ENCODE measurements at places on chromosomes 3 and 15.

GRCh38 chr15:88727439-88727838, 75.8 kb upstream of the ACAN start:
- no peak for DNase-seq

GRCh38 chr15:64635499-64636495, 139.6 kb downstream of the RBPMS2 start:
- no peak for DNase-seq

GRCh38 chr3:42865256-42865655, 10.4 kb downstream of the CYP8B1 start:
- DNase-seq = no peak

- DNase-seq = no peak
These were observed 89.7 kb upstream of the SLC4A7 start for GRCh38 chr3:27573780-27574437.

DNA sequence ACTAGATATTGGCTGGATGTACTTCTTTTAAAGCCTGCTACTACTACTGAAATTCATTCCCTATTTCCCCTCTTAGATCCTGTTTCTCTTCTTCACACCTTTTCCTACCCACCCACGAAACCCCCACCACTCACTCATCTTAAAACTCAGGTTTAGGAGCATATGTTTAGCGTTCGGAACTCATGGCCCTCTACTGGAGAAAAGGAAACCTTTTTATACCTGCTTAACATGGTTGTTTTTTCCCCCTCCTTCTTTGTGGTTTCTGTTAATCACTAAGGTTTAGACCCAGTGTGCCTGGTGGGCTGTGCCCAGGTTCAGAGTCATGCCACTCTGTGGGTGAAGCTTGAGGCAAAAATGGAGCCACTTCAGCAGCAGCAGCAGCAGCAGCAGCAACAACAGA, 2.6 kb downstream of the ARID3B start:
- DNase-seq = no peak

DNA sequence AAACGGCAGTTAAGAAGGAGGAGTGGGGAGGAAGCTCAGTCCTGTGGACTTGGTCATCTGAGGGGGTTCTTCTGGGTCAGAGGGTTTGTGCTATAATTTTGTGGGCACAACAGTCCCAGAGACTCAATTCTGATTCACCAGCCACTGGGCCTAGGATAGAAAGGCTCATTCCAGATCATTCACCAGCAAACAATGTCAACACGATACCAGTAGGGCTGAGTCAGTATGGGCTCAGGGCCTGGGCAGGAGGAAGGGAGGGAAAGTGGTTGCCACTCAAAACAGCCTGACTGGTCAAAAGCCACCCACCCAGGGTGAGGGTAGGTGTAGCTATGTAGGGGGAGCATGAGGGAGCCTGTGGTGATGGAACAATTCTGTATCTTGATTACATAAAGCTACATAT, 86.9 kb upstream of the MEX3B start:
- no peak for DNase-seq

GRCh38 chr3:160125258-160125657, 100.0 kb upstream of the C3orf80 start:
- DNase-seq = no peak

- DNase-seq = no peak
These were observed 59.8 kb downstream of the TP53BP1 start for GRCh38 chr15:43433165-43433564.

- DNase-seq = no peak
These were observed 111.2 kb upstream of the SLC25A36 start for GRCh38 chr3:140830391-140830790.

- no peak for DNase-seq
These were observed 145.4 kb upstream of the TLE3 start for GRCh38 chr15:70242951-70243685.

DNA sequence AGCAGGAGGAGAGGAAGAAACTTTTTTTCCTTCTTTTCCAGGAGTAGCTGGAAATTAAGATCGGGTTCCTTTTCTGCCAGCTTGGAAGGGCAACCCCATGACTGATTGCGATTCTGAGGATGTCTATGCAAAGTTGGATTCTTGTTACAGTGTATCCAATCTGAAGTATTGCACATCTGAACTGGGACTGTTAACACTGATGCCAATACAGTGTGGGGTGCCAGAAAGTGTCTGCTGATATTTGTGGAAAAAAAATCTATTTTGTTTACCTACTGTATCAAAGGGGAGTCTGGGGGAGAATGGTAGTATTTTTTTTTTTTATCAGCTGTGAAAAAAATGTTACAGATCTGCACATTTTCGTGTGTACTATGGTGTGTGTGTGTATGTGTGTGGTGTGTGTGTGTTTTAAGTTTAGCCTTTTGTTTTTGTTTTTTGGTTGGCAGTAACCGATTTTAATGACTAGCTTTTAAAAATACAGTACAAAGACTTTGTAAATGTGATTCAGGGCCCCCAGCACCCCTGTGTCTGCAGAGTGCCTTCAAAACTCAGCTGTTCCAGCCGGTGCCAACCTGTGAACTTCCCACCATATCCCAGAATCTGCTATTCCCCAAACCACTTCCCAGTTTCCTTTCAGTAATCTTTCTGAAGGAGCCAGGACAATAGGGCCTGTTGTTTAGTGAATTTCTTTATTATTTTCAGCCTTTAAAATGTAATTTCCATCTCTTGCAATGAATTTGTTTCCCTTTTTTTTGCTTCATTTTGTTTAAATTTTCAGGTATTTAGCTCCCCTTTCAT, 1.9 kb downstream of the RAP2B start:
- no peak for DNase-seq

DNA sequence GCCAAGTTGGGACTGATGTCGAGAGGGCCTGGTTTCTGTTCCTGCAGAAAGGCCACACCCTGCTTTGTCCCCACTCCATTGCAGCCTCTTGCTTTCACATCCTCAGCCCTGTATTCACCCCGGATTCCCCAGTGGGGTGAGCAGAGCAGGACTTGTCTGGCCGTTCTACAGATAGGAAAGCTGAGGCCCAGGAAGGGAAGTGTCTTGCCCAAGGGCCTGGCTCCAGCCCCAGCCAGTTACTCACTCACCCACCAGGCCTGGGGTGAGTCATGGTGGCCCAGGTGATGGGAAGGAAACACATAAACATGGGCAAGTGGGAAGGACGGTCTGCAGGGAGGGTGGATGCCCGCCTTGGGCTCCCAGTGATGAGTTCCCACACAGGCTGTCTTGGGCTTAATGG, 6.1 kb upstream of the DUSP7 start:
- no peak for DNase-seq

DNA sequence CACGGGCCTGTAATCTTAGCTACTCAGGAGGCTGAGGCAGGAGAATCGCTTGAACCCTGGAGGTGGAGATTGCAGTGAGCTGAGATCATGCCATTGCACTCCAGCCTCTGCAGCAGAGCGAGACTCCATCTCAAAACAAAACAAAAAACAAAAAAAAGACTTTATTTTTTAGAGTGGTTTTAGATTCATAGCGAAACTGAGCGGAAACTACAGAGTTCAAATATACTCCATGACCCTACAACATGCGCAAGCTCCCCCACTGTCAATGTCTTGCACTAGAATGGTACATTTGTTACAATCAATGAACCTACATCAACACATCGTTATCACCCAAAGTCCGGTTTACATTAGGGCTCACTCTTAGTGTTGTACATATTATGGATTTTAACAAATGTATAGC, 2.2 kb upstream of the CRTAP start:
- no peak for DNase-seq

DNA sequence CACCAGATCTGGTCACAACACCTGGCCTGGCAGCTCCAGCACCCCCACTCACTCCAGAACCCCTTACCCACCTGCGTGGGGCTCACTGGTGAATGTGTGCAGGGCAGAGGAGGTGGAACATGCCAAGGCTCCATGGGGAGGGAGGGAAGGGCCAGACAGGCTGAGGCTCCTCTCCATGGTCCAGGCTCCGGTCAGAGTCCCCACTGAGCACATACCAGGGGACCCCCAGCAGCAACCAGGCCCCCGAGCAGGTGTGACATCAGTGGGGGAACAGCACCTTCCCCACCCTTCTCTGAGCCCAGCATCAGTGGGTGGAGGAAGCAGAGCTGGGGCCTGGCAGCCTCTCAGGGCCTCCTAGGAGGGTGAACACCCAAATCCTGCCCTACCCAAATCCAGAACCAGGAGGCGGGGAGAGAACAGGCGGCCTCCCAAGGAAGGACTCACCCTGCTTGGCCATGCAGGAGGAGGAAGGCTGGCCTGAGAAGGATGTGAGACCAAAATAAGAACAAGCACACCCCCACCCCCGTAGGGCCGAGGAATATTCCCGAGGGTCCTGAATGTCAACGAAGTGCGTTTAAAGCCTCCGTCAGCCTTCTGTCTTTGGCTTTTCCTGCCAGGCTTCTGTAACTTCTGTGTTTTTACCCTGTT, 1.1 kb upstream of the GP9 start:
- DNase-seq = no peak

DNA sequence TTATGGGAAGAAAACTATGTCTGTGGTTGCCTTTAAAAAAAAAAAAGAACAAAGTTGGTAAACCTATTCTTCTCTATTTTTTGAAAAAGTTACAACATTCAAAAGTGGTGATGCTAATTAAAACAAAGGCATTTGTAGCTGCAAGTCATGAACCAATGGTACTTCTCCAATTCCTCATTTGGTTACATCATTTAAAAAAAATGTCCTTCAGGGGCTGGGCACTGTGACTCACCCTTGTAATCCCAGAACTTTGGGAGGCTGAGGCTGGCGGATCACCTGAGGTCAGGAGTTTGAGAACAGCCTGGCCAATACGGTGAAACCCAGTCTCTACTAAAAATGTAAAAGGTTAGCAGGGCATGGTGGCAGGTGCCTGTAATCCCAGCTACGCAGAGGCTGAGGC, 574.6 kb downstream of the VGLL3 start:
- no peak for DNase-seq

- DNase-seq = no peak
These were observed 33.2 kb downstream of the ZNF106 start for GRCh38 chr15:42457445-42458442.

DNA sequence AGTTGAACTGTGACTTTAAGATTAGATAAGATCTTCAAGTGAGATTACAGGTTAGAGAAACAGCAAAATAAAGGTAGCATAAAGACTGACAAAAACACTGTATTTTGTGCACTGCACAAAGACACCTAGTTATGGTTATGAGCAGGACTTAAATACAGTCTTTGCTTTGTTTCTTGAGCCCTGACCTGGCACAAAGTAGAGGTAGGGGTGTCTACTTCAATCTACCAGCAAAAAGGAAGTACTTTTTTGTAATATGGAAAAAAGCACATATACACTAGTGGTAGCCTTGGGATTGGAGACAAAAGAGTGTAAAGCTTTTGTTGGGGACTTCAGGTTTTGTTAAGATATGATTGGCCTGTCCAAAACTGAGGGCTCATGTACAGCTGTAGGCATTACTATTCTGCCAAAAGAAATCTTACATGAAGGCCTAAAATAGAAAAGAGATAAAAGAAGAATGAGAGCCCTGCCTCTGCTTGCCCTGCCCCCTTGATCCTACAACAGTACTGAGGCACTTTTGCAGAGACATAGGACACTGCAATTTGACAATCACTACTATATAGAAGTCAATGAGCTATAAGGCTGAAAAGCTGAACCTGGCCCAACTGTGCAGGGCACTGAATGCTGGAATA, 194.3 kb downstream of the CBLB start:
- DNase-seq = no peak

GRCh38 chr3:28856796-28857195, 424.1 kb upstream of the RBMS3 start:
- no peak for DNase-seq

GRCh38 chr15:75049392-75049791, 26.0 kb downstream of the PPCDC start:
- no peak for DNase-seq

- DNase-seq = no peak
These were observed 284.1 kb upstream of the LRRFIP2 start for GRCh38 chr3:37458162-37459120.

GRCh38 chr15:75836959-75837334, 6.3 kb upstream of the UBE2Q2 start:
- peak; percentile 61 for DNase-seq

GRCh38 chr3:177611752-177612334, 414.6 kb upstream of the TBL1XR1 start:
- DNase-seq = no peak

GRCh38 chr15:41897363-41897799, 3.5 kb upstream of the SPTBN5 start:
- no peak for DNase-seq

DNA sequence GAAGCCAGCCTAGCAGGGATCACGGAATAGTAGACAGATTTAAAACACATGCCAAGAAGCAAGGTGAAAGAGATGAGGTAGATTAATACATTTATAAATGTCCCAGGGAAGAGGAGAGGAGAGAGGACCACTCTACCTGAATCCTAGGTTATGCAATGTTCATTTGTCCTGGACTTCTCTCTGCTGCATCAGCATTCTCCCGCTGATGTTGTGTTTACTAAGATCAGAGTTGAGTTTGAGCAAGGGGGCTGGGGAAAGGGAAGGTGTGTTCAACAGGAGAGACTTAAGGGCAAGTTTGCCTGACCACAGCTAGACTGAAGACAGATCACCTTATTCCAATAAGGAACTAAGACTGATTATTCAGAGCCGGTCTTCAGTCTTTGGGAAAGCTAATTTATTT, 1.1 kb upstream of the KPNA1 start:
- no peak for DNase-seq

- DNase-seq = no peak
These were observed 29.4 kb upstream of the SLCO2A1 start for GRCh38 chr3:134059035-134059601.

- no peak for DNase-seq
These were observed 2.5 kb downstream of the ONECUT1 start for GRCh38 chr15:52787549-52788098.

GRCh38 chr3:58829321-58830000, 162.9 kb upstream of the FAM3D start:
- no peak for DNase-seq

GRCh38 chr15:77494073-77494867, 73.6 kb downstream of the HMG20A start:
- DNase-seq = no peak

DNA sequence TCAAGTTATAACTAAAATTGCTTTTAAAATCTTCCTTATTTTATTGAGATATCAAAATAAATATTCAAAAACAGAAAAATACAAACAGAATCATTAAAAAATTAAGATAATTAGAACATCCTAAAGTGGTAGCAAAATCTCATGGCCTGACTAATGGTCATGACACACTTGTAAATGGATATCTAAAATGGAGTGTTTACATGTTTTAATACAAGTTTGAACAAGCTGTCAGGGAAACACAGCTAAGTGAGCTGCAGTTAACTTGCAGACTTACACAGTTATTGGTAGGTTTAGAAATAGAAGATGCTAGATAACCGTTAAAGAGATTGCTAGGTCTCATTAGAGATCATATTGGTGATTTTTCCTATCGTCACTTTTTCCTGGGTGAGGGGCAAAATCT, 242.3 kb downstream of the LPP start:
- no peak for DNase-seq

DNA sequence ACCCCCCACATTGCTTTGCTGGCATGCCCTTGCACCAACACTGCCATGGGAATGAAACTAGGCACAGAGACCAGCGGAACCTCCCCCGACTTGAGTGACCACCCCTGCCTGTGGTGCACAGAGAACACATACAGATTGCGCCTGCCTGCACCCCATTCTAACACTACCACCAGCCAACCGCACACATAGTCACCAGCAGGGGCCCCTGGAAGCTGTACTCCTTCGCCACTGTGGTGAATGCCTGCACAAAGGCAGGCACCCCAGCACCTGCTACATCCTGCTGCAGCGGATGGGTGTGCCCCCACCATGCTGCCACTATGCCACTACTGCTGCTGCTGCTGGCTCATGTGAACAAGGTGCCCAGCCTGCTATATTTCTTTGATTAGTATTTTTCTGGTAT, 27.4 kb upstream of the DNAAF4 start:
- DNase-seq = no peak
